ENCODE measurements at places on chromosomes 6 and 20.

GRCh38 chr20:1868856-1869255 lies 26.4 kb upstream of the SIRPA start:
- no peak for DNase-seq

DNA sequence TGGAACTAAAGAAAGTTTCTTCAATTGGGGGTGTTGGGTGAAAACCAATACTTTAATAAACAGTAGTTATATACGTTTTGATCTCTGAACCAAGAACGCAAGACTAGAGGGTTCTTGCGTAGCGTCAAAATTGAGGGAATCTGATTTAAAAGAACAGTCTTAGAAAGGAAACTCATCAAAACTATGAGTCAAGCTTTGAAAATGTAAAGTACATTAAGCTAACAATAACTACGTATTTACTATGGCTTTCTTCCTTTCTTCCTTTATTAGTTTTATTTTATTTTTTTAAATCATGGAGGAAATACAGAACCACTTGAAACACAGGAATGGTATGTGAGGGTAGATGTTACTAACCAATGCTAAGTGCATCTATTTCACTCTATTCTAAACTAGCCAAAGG lies 287.0 kb upstream of the RSPO3 start:
- DNase-seq: no peak

DNA sequence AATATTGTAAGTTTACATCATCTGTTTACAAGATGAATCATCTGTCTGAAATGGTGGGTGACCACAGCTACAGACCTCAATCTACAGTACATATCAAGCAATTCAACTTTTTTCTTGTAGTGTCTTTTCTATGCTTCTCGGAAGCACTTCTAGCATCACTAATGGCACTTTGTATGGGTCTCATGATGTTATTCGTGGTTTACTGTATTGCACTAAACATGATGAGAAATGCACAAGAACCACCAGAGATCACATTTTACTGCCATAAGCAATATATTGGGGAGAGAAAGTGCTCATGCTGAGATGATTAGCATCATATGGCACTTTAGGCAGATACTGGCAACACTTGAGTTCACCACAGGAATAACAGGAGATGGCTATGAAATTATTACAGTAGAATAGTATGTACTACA lies 15.4 kb upstream of the BTBD3 start:
- DNase-seq: no peak

DNA sequence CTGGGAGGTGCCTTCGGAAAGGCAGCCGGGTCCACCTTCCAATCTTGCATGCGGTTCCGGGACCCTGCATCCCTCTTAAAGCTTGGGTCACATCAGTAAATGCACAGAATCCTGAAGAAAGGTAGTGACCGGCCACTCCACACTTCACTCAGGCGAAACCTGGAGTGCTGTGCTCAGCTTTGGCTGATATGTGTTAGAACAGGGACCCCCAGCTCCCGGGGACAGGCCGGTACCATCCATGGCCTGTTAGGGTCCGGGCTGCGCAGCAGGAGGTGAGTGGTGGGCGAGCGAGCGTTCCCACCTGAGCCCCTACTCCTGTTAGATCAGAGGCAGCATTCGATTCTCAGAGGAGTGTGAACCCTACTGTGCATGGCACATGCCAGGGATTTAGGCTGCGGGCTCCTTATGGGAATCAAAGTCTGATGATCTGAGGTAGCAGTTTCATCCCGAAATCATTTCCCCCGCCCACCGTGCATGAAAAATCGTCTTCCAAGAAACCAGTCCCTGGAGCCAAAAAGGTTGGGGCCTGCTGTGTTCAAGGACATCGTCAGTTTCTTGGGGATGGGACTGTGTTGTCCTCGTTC lies 143.0 kb downstream of the ERMARD start:
- DNase-seq: no peak

- DNase-seq: no peak
These were observed 402.3 kb downstream of the NKAIN2 start for GRCh38 chr6:124205921-124206320.

- no peak for DNase-seq
These were observed 46.4 kb downstream of the TNFRSF21 start for GRCh38 chr6:47263268-47263667.

DNA sequence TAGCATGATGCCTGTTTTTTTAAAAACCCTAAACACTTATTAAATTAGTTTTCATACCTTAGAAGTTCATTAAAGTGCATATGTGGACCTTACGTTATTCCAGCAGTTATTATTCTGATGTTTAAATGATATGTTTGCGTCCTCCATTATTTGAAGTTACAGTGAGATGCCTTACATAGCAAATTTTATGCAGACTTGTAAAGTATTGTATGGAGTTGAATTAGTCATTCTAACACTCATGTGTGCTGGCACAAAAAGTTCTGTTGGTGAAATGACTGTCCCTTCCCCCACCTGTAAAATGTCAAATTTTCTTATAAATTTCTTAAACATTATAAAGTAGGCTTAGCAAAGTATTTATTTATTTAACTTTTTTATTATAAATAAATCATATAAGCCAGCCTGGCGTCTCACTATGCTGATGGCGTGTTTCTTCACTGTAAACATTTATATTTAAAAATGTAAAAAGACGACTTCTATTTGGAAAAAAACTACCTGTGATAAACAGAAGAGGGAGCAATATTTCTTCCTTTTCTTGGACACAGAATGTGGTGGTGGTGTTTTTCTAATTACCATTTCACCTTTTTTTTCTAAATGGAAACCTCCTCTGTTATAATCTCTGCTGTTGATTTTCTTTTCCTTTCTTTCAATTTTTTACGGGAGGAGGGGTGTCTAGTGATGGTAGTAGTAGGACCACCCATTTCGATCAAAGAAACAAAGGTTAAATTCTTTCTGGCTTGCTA lies 155.4 kb downstream of the RFPL4B start:
- no peak for DNase-seq

GRCh38 chr6:159687341-159687740 lies 5.7 kb downstream of the SOD2 start:
- DNase-seq: no peak

GRCh38 chr6:116405138-116405537 lies 34.4 kb downstream of the DSE start:
- no peak for DNase-seq

GRCh38 chr6:7052443-7053011 lies 55.2 kb upstream of the RREB1 start:
- DNase-seq: no peak

GRCh38 chr6:99014061-99014460 lies 66.3 kb upstream of the FBXL4 start:
- DNase-seq: no peak

- no peak for DNase-seq
These were observed 737.8 kb upstream of the NRSN1 start for GRCh38 chr6:23388086-23388783.

GRCh38 chr20:34165018-34165619 lies 53.1 kb upstream of the EIF2S2 start:
- no peak for DNase-seq

DNA sequence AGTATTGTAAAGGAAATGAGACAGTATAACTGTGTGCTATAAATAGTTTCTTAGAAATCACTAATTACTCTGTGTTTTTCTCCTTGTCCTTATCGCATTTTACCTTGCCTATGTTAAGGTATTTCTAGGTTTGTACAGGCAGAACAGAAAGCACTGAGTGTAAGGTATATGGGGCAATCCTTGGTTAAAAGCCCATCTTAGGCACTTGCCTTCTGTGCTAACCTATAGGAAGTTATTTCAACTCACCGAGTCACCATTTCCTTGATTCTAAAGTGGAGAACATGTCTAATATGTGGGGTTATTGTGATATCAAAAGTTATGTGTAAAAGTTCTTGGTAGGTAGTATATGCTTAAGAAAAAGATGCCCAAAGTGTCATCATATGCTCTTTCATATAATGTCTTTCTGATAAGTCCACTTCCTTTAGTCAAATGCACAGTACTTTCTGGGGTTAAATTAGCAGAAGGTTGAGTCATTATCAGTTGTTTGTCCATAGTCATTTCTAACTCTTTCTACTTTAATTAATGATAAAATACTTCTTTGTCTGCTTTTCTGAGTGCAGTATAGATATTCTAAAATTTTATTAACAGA lies 276.4 kb downstream of the UTRN start:
- no peak for DNase-seq

GRCh38 chr6:132751306-132751705 lies 6.4 kb downstream of the VNN2 start:
- DNase-seq: no peak

GRCh38 chr6:56539527-56540105 lies 103.1 kb downstream of the DST start:
- no peak for DNase-seq

DNA sequence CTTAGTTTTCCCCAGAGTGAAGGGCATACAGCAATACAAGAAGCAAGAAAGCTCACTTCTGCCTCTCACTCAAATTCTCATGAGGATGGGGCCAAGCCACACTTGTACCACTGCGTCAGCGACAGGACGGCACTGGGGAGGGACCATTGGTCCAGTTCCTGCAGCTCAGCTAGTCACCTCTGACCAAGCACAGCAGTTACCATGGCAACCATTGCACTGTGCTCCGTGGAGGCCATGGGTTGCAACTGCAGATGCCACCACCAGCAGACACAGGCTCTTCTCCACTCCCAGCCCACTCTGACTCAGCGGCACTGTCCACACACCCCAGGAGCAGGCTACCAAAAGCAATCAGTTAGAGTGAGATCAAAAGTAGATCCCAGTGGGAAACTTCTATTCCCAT lies 441.1 kb upstream of the ARID1B start:
- DNase-seq: no peak

DNA sequence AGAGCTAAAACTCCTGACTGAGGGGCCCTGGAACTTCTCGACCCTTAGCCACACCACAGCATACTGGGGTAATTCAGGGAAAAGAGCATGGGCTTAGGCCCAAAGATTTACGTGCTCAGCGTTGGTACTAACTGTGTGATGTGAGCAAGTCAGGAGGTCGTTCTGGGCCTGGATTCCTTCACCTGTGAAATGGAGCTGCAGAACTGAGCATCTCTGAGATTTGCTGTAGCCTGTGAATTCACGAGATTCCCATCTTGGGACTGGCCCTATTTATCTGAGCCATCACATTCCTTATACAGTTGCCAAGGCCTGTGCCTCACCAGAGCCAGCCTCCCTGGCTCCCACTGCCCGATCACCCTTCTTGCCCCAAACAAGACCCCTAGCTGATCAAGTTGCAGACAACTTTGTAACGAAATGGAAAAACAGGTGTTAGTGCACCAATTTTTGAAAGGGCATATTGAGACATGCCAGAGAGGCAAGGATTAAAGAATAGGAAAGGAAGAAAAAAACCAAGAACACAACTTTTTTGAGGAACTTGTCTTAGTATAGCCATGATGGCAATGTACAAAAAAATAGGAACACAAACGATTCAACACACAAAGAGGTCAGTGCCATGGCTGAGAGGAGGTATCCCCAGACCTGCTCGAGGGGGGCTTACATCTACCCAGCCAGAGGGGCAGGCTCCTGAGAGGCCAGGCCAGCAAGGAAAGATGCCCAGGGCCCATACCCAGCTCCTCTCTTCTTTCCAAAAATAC lies 323.0 kb upstream of the JARID2 start:
- no peak for DNase-seq

GRCh38 chr6:53543359-53544216 lies 1.3 kb downstream of the GCLC start:
- no peak for DNase-seq

- DNase-seq: no peak
These were observed 65.6 kb downstream of the STMND1 start for GRCh38 chr6:17167327-17167979.

GRCh38 chr6:33672808-33673207 lies 38.7 kb downstream of the UQCC2 start:
- DNase-seq: no peak

- no peak for DNase-seq
These were observed 151.6 kb upstream of the PTPRK start for GRCh38 chr6:128672023-128672422.

DNA sequence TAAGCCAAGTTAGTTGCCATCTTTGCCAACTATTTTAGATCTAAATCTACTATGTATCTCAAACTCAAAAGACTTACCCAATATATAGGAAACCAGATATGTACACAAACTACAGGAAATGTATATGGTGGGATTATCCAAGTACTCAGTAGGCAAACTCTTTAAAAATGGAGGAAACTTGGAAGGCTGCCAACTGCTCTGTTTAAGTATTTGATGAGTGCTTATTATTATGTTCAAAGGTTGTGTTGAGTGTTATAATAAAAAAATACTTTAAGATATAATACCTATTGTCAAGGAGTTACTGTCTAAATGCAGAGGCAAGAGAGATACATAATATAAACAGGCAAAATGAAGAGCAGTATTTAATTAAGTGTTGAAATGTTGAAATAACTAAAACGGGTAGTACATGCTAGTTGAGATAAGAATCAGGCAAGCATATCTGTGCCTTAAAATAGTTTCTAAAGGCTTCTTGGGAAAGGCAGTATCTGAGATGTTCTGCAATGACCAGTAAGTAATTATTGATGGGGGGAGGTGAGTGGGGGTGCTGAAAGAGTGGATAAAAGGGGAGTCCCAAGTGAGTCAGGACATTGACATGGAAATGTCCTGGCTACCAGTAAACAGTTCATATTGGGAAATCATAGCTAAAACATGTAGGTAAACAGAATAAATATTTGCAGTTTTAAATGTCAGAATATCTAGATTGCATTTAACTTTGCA lies 6.5 kb upstream of the DST start:
- no peak for DNase-seq

DNA sequence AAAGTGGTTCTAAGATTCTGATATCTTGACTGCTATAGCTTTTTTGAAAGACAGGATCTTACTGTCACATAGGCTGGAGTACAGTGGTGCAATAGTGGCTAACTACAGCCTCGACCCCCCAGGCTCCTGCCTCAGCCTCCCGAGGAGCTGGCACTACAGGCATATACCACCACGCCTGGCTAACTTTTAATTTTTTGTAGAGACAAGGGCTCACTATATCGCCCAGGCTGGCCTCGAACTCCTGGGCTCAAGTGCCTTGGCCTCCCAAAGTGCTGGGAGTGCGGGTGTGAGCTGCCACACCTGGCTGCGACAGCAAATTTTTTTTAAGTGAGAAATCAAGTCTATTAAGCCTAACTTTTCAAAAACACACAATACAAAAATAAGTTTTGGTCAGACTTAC lies 106.6 kb downstream of the NOL4L start:
- DNase-seq: no peak

- no peak for DNase-seq
These were observed 85.3 kb downstream of the SIM1 start for GRCh38 chr6:100379386-100379785.

- DNase-seq: no peak
These were observed 11.5 kb upstream of the CCDC170 start for GRCh38 chr6:151482290-151482689.

- DNase-seq: no peak
These were observed 1418.7 kb downstream of the GRIK2 start for GRCh38 chr6:102812242-102812641.

DNA sequence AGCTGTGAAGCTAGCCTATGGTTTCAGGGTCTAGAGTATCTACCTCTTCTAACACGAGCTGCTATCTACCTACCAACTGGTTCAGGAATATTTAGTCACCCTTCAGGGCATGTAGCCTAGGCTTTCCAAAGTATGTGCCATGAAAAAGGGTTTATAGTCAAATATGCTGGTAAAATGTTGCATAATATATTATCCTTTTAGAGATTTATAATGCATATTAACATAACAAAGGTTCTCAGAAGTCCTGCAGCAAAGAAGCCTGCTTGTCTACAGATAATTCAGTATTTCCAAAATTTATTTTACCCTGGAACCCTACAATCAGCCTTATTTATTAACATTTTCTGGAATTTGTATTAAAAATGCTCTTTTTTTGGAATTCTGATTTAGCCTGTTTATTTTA lies 56.0 kb downstream of the PRDM13 start:
- no peak for DNase-seq
